ENCODE measurements at places on chromosomes 7 and 10.

GRCh38 chr10:72502581-72502980 lies 123.3 kb downstream of the MICU1 start:
- DNase-seq, result no peak

DNA sequence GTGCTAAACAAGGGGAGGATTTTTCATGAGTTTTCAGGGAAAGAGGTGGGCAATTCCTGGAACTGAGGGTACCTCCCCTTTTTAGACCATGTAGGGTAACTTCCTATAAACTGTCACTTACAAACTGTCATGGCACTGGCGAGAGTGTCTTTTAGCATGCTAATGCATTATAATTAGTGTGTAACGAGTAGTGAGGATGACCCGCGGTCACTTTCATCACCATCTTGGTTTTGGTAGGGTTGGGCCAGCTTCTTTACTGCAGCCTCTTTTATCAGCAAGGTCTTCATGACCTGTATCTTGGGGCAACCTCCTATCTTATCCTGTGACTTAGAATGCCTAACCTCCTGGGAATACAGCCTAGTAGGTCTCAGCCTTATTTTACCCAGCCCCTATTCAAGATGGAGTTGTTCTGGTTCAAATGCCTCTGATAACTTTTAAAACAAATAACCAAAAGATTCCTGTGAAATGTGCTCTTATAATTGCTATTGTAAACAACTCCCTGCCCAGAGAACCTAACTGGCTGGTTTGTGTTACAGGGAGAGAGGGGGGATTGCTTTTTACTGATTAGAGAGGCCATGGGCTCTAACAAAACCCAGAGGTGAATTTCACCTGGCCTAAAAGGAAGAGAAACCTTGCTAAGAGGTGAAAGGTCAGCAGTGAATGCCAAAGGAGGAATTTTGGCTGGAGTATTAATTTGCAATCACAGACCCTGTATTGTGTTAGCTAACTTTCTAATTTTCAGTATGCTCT lies 64.3 kb downstream of the EEPD1 start:
- DNase-seq, result no peak

- DNase-seq, result no peak
Observed at GRCh38 chr10:680146-680545, 9.3 kb downstream of the DIP2C start.

DNA sequence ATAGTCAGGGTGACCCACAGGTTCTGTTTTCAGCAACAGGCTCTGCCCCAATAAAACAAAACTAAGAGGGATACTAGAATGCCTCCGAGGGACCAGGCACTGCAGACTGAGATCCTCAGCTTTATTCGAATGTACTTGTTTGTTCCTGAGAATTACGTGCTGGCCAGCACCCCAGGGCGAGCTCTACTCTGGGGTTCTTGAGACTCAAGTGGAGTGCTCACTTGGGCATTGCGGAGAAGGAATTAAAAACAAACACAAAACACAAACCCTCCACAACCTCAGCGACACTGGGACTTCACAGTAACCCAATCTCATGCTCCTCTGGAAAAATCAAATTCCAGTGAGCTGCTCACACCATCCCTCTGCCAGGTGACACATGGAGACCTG lies 250.7 kb downstream of the TNS3 start:
- no peak for DNase-seq

DNA sequence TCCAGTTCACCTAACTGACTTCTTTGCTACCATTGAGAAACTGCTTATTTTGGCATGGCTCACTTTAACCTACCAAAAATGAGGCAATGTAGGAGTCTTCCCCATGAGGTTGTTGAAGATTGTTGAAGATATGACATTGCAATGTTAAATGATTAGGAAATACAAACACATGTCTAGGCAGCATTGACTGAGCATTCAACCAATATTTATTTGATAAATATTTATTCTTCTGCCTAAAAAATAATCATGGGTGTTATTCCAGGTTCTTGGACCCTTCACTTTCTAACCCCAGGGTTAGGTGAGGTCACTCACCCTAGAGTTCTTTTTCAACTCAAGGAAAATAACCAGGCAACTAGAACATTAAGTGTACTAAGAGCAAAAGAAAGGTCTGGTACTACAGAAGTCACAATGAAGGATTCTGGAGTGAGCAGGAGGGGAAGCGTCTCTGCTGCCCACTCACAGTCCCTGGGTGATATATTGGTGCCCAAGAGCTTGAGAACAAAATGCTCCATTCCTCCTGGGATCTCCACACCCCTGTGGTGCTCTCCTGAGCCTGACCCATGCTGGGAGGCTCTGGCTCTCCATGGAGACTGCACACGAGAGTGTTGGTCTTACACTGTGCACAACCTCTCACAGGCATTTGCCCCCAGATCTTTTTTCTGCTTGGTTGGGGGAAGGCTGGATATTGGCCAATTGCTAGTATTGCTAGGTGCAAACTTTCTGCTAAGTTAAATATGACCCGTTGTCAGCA lies 123.4 kb downstream of the SPAG6 start:
- DNase-seq, result no peak

GRCh38 chr7:65968256-65969185 lies 13.5 kb downstream of the GUSB start:
- no peak for DNase-seq

DNA sequence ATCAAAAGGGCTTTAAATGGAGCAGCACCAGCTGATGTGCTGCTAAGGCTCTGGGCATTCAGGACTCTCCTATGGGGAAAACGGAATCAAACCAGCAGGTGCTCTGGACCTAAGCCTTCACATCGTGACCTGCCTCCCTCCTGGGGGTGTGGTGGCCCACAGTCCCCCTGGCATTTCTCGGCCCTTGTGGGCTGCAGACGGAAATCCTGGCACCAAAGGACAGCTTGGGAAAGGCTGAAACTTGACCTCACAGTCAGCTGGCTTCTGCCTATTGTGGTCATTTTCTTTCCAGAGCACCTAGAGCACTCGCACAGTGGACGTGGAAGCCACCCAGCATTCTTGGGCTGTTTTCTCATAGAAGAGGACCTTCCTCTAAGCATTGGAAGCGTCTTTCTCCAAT lies 74.8 kb downstream of the TPST1 start:
- no peak for DNase-seq

DNA sequence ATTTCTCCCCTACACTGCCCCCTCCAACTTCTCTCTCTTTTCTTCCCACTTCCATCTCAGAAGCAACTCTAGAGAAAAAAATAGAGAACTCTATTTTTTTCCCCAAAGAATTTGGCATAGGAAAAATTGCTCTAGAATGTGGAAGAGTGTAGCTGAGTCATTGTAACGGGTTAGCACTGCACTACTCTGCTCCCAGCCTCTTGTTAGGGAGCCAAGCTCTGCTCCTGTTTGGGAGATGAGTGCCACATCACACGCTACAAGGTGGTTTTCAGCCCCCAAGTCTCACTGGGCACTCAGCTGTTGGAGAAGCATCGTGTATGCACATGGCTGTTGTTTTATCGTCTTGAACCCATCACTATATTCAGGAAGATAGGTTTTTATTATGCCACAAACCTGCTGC lies 136.4 kb downstream of the BMPER start:
- no peak for DNase-seq

DNA sequence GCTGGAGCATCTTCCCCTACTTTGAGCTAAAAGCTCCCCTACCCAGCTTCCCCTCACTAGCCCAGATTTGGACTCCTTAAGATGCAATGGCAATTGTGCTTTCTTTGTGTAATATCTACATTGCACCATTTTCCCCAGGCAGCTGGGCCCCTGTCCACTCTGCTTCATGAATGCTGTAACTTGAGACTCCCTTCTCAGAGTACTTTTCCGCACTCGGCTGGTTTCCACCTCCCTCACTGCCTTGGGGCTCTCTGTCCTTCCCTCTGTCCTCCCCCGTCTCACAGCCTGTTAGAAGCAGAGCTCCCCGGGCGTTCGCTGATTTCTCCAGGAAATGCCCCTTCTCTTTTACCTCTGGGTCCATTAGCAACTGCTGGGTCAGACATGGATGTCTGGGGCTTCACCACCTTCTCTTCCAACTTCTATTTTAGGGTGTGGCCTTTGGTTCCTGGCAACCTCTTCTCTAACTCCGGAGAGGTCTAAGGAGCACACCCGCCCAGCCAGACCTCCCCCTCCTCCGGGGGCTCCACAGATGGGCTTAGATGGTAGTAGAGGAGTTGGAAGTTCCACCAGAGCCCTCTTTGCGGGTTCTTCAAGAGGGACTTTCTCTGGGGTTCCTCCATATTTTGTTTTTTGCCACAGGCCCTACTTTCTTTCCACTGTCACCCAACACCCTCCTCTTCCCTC lies 2.9 kb upstream of the TMEM72 start:
- DNase-seq, result no peak

DNA sequence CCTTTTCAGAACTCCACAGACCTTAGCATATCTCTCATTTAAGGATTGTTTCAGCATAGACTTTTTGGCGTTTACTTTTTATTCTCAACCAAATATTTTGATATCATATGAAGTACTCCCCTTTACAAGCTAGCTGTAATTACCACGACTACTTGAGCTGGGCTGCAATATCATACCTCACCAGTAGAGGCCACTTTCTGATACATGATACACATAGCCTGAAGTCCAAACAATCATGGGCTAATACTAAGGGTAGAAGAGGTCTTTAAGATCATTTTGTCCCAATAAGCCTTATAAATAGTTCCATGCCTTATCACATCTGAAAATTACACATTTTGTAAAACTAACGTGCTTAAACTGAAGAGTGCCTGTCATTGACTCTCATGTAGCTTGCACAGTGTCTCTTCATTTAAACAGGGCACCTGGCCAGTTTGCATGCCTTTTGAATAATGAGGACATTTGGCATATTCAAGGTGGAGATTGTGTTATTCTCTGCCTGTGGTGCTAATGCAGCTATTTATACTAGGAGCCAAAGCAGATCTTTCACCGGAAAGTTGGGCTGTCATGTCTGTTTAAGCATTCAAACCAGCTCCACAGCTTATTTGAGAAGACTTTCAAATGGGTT lies 403.7 kb upstream of the ZMIZ1 start:
- DNase-seq, result no peak

DNA sequence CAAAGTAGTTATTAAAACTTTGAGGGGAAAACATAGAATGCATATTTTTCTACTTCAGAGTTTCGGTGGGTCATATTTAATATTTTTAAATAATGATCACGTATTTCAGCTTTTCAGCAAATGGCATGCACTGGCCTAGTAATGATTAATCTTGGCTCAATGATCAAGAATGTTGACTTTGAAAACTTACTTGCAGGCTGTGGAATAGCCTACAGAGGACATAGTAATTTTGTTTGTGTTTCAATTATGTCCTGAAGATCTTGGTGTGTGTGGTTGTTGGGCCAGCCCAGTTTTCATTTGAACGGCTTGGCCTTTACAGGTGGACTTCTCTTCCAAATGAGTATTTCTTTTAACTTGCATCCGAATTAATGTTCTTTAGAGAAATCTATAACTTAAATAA lies 35.1 kb downstream of the ADD3 start:
- DNase-seq, result no peak

DNA sequence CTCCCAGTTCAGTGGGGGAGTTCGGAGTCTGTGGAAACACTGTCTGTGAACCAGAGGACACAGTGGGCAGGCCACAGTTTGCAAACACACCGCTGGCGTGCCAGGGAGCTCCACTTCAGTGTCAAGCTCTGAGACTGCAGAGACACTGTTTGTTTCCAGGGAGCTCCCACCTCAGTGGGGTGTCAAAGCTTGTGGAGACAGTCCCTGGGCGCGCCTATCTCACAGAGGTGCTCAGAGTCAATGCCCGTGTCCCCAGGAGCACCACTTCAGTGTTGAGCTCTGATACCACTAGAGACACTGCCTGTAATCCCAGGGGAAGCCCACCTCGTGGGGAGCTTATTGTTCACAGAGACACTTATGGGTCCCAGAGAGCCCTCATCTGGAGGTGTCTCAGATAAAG lies 4.3 kb downstream of the MYO1G start:
- no peak for DNase-seq

GRCh38 chr10:63719226-63719856 lies 198.1 kb downstream of the REEP3 start:
- DNase-seq, result no peak

GRCh38 chr10:94218493-94219183 lies 144.1 kb downstream of the NOC3L start:
- DNase-seq, result no peak

DNA sequence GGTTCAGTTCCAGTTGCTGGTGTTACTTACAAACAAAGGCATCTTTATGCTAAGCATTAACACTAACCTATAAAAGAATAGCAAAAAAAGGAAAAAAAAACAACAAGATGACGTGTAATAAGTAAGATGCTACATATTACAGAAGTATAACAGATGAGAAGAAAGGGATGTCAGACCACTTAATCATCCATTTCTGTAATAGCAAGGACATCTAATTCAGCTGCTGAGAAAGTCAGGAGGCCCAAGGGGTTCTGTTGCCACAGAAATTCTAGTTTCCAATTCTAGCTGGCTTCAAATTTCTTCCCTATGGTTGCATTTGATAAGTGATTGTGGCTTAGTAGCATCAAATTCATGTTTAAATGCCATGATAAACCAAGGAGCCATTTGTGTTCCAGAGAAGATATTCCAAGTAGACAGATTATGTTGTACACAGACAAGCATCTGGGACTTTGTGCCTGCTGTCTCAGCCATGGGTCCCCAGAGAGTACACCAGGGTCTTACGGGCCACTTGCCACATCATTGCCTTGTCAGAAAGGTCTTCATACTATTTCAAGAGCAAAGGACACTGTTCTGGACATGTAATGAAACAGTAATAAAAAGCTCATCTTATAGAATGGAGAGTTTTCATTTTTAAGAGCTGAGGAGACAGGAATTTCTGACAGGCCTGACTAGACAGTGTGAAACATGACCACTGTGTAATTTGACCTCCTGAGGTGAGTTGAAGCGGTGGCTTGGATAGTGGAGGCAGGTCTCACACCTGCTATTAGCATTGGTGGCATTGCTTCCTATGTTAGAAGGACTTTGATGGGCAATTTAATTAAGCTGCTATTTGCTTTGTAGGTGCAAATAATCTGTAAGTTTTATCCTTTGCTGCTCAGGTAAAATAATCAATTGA lies 4.2 kb upstream of the ASB4 start:
- no peak for DNase-seq

GRCh38 chr7:100949227-100949932 lies at the start of gene MUC3A:
TSS of gene MUC3A (plus strand) at chr7:100949534. CDS start at chr7:100949625, 91 bp downstream.
- DNase-seq, result no peak

- no peak for DNase-seq
Observed at GRCh38 chr7:27689591-27690164, 27.0 kb upstream of the HIBADH start.

- no peak for DNase-seq
Observed at GRCh38 chr10:117460846-117461765, 81.4 kb upstream of the EMX2 start.

DNA sequence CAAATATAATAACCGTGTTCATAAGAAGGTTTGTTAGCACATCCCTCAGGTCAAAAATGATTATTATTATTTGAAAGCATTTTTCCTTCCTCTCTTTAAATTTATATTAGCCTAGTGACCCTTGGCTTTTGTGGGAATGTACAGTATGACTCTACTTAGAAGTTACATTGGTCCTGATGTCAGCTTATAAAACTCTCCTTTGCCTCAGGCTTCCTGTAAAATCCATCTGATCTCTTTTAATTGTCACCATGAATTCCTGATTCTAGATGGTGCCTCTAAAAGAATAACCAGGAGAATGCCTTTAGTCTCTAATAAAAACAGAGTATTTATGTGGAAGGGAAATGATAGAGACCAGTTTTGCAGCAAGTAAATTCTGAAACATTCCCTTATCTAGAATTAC lies 1134.4 kb downstream of the XPNPEP1 start:
- DNase-seq, result no peak

- no peak for DNase-seq
Observed at GRCh38 chr10:102632394-102633111, 11.7 kb upstream of the TRIM8 start.
